ENCODE measurements at places on chromosomes 4 and X.
A peak's percentile ranks its signal among the peaks of the same experiment; 100 is the strongest.

DNA sequence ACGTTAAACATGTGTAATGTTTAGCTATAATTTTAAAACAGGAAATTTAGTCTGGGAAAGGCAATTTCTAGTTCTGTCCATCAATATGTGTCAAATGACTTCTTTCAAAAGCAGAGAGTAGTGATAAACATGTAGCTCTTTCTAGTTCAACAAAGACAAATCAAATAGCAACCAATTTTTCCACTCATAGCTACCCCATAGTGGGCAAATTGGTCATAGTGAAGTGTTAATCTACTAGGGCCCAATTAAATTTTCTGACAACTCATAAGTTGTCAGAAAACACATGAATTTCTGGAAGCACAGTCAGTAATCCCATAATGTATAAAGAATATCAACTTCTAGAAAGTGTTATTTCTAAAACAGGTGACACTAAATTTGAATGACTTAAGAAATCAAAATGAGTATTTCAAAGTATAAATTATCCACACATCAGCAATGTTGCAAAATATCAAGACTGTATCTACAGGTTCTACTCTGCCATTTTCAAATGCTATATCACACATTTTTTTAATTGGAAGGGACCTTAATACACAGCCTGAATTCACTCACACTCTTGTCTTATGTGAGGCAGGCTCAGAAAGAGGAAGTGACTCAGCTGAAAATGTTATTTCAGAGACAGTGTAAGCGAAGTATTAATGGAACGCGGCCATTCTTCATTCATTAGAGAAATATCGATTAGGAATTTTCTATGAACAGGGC, 7.7 kb downstream of the OCIAD2 start:
- no peak for DNase-seq

- no peak for DNase-seq
Measured at GRCh38 chrX:97224148-97224547, 340.4 kb downstream of the RPA4 start.

GRCh38 chr4:84626673-84627072, 43.7 kb downstream of the CDS1 start:
- DNase-seq, result no peak

DNA sequence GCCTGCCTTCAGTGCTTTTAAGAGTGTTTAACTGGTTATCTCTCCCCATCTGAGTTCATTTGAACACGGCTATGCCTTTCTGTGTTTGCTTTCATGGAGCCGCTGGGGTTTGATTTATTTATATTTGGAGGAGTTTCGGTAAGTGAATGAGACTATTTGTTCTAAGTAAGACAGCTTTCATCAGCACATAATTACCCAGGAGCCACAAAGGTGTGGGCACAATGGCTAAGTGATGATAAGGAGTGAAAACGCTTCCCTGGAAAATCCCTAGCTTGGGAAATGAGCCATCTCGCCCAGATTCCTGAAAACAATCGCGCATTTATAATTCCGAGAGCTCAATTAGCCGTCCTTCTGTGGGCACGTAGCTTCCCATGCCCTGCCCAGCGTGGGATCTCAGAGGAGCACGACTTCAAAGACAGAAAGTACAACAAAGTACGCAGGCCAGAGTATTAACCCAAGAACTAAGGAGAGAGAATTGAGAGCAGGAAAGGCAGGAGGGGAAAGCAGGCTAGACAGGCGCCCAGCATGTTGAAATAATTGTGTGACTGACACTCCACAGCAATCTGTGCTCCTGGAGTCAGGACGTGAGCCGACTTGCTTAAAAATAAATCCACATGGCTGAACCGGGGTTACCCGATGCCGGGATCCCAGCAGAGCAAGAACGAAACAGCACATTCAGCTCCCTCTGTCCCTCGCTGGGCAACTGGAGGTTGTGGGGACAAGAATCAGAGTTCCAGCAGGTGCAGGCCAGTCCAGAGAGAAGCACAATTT, 99.0 kb downstream of the DHRSX start:
- no peak for DNase-seq

DNA sequence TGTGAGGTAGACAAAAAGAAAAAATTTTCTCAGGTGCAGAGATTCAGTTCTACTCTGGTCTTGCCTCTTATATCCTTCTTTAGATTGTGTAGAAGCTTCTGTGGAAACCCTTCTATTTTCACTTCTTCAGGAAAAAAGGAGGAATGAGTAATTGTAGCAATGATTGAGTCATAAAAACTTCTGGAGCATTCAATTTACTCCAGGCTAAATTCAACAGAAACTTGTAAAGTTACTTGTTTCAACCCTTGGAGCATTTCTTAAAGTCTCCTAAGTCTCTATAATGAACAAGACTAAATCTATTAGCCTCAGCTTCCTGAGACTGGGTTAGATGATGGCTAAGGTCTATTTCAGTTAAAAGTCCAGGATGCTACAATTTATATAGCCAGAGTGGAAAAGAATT, 29.9 kb downstream of the BOD1L1 start:
- DNase-seq, result no peak

DNA sequence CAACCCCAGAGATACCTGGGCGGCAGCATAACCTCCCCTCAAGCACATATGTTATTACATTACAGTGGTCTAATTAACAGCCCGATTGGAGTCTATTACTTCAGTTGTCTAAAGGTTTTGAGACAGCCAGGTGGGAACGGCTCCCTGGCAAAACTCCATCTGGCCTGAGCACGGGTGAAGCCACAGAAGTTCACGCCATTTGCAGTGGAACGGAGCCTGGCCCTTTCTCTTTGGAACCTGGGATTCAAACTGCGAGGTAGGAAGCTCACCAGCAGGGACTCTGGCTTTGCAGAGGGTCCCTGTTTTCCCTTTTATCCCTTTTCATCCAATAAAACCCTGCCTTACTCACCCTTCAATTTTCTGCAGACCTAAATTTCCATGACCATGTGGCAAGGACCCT, 45.9 kb upstream of the NEIL3 start:
- DNase-seq, result no peak

GRCh38 chr4:55617587-55618197, 18.4 kb downstream of the NMU start:
- no peak for DNase-seq

- peak; percentile 2 for DNase-seq
Measured at GRCh38 chr4:139142087-139142486, 34.9 kb downstream of the ELF2 start.

DNA sequence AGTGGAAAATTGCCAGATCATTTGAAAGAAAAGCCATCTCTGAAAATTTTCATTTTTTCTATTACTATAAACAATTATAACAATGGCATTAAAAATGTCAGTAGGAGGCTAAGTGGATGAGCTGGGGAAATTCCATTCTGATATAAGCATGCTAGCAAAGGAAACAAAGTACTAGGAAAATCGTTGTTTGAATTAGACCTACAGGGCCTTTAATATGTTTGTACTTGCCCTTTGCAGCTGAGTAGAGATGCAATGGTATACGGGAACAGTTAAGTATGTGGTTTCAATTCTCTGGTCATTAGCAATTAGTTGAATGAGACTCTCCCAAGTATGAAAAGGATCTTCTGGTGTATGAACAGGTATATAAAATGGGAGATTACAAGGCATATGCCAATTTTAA, 452.2 kb downstream of the PCDH11X start:
- DNase-seq, result no peak

DNA sequence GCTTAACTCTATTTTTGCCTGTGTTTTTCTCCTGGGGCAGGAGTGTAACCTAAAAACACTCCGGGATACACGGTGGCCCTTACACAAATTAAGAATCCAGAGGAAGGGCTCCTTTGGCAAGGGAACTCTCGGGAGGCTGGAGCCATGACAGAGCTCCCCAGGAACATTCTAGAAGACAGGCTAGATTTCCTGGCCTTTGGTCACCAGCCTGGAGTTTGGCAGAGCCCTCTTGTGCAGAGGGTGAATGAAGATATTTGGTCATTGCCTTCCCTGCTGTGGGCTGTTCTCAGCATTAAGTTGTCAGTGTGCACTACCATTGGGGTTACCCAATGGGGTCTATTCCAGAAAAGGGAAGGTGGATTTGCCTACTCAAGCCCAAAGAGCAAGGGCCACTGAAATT, 53.8 kb upstream of the LNX1 start:
- DNase-seq, result no peak

- no peak for DNase-seq
Measured at GRCh38 chr4:41106081-41106480, 108.3 kb downstream of the APBB2 start.

- no peak for DNase-seq
Measured at GRCh38 chr4:21092531-21092930, 392.3 kb downstream of the PACRGL start.

- no peak for DNase-seq
Measured at GRCh38 chr4:84565951-84566350, 17.0 kb upstream of the CDS1 start.

DNA sequence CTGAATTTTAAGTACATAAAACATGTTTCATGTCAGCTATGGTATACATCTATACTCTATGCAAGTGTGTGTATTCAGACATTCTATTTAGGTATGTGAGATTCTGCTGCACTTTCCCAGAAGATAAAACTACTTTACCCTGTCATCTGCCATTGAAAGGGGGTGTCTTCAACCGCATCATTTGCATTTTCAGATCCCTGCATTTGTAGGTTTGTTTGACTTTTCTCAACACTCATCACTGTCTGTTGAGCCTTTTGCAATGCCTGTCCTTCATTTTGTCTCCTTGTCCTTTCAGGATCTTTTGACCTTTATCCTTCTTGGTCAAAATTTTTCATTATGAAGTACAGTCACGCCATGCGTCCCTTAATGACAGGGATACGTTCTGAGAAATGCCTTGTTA, 103.5 kb downstream of the TMA16 start:
- no peak for DNase-seq

GRCh38 chr4:148444296-148445070, 2.3 kb upstream of the NR3C2 start:
- DNase-seq, result peak; percentile 44

GRCh38 chr4:142961866-142962265, 115.8 kb upstream of the INPP4B start:
- DNase-seq, result no peak

- DNase-seq, result no peak
Measured at GRCh38 chr4:89054627-89055026, 2.4 kb downstream of the FAM13A start.

GRCh38 chrX:69155786-69156520, 9.3 kb downstream of the PJA1 start:
- no peak for DNase-seq

DNA sequence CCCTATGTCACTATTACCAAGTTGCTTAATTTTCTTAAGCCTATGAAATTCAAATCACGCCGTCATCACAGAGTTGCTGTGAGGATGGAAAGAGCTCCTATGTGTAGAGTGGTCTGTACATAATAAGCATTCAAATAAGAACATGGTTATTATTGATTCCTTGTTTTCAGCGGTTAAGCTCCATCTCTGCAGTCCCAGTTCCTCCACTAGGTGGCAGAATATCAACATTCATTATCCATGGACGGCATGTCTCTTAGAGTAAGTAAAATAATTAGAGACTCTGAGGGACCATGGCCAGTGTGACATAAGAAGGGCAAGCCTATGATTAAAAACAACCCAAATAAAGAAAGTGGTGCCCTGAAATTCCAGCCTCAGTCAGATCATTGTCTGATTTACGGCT, 132.5 kb upstream of the NHS start:
- no peak for DNase-seq

GRCh38 chrX:16305187-16305586, 137.9 kb downstream of the MAGEB17 start:
- DNase-seq, result no peak

GRCh38 chrX:75655627-75656026, 129.4 kb downstream of the MAGEE2 start:
- no peak for DNase-seq

DNA sequence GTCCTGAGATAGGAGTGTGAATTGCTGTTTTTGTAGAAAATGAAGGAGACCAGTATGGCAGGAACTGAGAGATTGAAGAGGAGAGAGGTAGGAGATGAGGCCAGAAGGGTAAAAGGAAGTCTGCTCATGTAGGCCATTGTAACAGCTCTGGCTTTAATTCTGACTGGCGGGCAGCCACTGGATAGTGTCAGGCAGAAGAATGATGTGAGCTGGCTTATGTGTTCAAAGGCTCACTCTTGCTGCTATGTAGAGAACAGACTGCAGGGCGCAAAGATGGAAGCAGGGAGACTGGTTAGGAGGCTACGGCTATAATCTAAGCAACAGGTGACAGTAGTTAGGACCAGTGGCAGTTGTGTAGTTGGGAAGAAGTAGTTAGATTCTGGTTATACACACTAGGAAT, 160.2 kb upstream of the FGF13 start:
- no peak for DNase-seq

DNA sequence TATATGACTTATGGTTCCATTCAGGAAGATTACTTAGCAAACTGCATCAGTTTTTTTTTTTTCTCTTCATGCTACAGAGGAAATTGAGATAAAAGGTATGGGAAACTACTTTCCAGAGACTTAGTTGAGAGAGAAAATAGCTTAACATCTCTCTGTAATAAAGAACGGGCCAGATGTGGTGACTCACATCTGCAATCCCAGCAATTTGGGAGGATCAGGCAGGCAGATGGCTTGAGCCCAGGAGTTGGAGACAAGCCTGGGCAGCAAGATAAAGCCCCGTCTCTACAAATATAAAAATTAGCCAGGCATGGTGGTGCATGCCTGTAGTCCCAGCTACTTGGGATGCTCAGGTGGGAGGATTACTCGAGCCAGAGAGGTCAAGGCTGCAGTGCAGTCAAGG, 271.2 kb upstream of the TENM3 start:
- DNase-seq, result no peak

GRCh38 chr4:85209161-85209560, 242.7 kb upstream of the WDFY3 start:
- DNase-seq, result no peak

- no peak for DNase-seq
Measured at GRCh38 chrX:37757082-37757481, 22.8 kb upstream of the CYBB start.

DNA sequence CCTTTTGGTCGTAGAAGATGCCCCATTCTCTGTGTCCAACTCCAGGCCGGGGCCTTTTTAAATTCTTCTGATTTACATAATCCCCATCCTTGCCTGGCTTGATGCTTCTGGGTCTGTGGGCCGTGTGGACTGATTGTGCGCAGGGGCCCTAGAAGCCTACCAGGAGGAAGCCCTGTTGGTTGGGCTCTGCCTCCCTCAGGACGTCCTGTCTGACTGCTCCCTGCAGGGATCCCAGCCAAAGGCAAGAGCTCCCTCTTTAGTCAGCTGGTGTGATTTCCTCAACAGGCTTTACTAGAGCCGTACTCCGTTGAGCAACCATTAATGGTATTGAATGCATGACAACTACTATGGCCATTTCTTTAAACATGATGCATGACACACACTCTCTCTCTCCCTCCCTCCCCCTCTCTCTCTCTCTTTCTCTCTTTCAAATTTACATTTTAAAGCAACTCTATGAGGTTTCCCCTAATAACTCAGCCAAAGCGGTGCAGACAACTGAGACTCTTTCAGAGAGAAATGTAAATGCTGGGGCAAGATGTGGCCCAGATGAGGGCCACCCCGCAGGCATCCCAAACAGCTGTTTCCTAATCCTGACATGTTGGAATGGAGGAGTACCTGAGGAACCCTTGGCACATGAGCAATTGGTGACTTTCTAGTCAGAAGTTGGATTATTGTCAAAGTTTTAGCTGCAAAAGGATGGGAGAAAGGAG, 117.3 kb downstream of the DRD5 start:
- no peak for DNase-seq
